Substantia nigra (tissue), 51 donors: ENCODE measurements at places on chromosomes 7 and 10.

- DNase-seq = no peak
Observed at GRCh38 chr10:122248356-122249302, 22.5 kb upstream of the BTBD16 start.

DNA sequence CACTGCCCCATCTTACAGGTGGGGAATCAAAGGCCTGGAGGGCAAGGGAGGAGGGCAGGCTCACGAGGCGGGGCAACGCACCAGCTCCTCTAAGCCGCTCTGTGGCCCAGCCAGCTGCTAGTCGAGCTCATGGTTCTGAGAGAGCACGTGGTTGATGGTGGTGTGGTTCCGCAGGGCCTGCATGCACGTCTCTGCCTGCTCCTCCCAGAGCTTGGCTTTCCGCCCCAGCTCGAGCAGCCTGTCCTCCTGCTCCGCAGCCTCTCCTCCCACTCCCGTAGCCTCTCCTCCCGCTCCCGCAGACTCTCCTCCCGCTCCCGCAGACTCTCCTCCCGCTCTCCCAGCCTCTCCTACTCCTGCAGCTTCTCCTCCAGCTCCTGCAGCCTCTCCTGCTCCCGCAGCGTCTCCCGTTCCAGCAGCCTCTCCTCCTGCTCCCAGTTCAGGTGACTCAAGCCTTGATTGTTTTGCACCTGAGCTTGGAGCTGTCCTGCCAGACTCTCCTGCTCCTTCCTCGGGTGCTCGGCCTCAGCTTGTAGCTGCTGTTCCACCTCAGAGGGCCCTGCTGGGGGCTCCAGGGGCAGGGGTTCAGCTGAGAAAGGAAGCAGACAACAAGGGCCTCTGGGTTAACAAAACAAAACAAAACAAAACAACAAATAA is 19.1 kb upstream of the MTPAP start:
- DNase-seq = no peak

- no peak for DNase-seq
Observed at GRCh38 chr10:77927402-77928246, 1.1 kb upstream of the DLG5 start.

- DNase-seq = no peak
Observed at GRCh38 chr7:57375783-57376182, 74.2 kb upstream of the ZNF716 start.
